Substantia nigra (tissue), 51 donors: ENCODE measurements at places on chromosomes 5 and 9.

DNA sequence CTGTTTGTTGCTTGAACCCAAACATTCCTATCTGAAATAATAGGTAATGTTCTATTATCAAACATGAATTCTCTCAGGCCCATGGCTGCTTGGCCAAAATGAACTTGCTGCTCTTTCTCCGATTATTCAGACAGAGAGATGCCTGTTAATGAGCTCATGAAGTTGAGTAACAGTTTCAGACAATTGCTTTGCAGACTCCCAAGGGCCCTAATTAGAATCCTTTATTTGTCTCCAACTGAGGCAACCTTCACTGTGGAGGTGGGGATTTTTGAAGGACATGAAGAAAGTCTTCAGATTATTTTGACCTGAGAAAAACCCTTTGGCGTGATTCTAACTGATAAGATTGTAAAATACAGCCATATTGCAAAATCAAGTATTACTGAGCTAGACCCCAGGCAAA lies 466.7 kb downstream of the NFIB start:
- DNase-seq: no peak

GRCh38 chr5:135219868-135220267 lies 179.2 kb downstream of the MACROH2A1 start:
- DNase-seq: no peak

DNA sequence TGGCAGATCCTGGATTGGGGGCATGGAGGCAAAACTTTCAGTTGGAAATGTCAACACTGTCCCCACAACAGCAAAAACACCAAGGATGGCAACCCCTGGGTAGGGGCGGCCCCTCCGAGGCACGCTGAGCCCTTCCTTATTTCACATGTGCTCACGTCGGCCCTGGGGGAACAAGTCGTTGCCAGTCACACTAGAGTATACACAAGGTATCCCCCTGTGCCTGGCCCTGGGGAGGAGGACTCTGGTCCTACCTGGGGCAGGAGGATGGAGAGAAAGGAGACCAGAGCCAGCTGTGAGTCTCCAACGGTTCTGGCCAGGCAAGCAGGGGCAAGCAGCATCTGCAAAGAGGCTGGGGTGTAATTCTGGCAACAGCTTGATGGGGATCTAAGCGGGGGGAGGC lies 126.9 kb upstream of the FOXD4L5 start:
- DNase-seq: no peak

GRCh38 chr5:116740771-116741170 lies 166.1 kb upstream of the SEMA6A start:
- no peak for DNase-seq

DNA sequence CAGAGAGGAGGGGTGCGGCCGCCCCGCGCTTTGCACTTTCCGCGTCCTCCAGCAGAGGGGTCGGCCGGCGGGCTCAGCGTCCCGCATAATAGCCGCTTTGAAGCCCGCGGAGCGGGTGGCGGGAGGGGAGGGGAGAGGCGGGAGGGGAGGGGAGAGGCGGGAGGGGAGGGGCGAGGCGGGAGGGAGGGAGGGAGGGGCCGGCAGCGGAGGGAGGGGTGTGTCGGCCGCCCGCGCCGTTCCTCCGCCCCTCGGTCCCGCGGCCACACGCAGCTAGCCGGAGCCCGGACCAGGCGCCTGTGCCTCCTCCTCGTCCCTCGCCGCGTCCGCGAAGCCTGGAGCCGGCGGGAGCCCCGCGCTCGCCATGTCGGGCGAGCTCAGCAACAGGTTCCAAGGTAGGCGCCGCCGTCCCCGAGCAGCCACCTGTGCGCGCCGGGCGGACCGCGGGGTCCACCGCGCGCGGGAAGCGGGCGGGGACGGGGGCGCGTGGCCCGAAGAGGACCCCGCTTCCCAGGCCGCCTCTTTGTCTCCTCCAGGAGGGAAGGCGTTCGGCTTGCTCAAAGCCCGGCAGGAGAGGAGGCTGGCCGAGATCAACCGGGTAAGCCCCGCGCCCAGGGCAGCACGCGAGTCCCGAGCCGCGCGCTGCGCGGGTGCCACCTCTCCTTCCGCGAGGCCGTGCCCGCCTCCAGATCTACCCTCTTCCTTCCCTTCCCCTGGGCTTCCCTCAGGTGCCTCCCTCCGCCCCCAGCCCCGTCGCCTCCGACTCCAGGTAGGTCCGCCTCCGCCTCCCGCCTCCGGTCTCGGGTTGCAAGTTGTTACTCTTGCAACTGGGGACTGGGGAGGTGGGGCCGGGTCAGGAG lies at the start of gene AIF1L:
TSS of gene AIF1L (plus strand) at position 263 of the 857 bp plus-strand sequence. CDS start at position 362, 99 bp downstream.
- DNase-seq: peak; percentile 75

GRCh38 chr9:14895806-14896205 lies 14.4 kb downstream of the FREM1 start:
- no peak for DNase-seq

DNA sequence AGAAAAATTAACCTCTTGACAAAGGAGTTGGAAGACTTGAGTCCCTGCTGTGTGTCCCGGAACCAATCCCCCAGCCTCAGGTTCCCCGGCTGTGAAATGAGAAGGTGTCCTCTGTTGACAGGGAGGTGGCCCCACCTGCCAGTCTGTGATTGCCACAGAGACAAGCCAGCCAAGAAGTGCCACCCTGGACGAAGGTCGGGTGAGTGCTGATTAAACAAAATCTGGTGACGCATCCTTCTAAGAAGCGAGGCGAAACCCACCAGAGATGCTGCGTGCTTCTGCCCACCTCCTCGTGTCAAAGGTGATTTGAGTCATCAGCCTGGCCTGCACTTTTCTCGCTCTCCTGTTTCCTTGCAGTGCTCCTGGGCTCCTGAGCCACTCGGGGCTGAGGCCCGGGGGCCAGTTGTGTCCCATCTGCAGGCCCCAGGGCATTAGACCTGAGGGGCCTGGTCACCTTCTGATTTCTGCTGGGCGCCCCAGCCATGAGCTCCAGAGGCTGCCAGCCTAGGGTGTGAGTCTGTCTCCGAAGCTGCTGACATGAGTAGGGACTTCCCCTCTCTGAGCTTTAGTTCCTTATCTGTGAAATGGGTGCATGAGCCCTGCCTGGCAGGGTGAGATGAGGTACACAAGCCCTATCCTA lies 28.7 kb downstream of the NEK6 start:
- DNase-seq: no peak

GRCh38 chr5:9924614-9925013 lies 294.5 kb upstream of the TAS2R1 start:
- DNase-seq: no peak

DNA sequence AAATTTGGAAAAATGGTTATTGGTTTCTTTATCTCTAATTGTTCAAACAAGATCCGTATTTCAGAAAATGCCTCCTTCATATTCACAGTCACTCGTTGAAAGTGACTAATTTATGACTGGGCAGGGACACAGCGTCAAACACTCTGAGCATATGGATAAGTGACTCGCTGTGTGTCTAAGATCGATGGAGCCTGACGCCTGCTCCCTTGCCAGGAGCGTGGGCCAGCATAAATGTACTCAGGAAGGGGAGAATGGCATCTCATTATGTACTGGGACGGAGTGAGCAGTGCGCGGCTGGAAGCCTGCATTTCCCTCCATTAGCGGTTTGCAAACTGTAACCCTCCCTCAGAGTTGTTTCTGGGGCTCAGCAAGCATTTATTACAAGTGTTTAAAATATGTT lies 79.8 kb upstream of the CAST start:
- no peak for DNase-seq

- no peak for DNase-seq
These were observed 63.3 kb downstream of the RASGRF2 start for GRCh38 chr5:81023261-81023970.

DNA sequence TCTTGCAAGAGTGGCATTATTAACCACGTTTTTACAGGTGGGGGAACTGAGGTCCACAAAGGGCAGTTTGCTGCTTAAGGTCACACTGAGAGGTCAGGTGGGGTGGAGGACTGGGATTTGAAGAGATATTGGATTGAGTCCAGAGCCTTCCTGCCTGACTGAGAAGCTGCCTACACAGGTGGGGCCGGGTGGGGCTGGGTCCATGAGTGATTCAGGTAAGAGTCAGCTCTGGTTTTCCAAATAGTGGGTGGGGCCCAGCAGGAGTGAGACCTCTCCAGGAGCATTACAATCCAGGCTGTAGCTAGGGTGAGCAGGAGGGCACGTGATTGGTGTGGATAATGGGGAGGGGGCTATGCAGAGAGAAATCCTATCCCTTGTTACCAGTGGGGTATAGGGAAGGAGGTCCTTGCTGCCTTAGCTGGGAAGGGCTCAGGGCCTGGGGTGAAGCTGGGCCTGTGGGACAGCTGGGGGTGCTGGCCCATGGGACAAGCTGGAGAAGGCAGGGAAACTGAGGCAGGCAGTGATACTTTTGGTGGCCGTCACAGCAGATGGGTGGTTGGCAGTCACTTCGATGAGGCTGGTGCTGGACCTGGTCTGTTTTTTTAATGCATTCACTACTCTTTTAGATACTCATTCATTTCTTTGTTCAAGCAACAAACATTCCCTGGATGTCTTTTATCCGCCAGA lies 2.9 kb upstream of the PTGS1 start:
- DNase-seq: no peak

- DNase-seq: no peak
These were observed 129.5 kb downstream of the TTLL11 start for GRCh38 chr9:121963528-121963995.

GRCh38 chr5:128681764-128682592 lies 143.9 kb upstream of the FBN2 start:
- DNase-seq: no peak

DNA sequence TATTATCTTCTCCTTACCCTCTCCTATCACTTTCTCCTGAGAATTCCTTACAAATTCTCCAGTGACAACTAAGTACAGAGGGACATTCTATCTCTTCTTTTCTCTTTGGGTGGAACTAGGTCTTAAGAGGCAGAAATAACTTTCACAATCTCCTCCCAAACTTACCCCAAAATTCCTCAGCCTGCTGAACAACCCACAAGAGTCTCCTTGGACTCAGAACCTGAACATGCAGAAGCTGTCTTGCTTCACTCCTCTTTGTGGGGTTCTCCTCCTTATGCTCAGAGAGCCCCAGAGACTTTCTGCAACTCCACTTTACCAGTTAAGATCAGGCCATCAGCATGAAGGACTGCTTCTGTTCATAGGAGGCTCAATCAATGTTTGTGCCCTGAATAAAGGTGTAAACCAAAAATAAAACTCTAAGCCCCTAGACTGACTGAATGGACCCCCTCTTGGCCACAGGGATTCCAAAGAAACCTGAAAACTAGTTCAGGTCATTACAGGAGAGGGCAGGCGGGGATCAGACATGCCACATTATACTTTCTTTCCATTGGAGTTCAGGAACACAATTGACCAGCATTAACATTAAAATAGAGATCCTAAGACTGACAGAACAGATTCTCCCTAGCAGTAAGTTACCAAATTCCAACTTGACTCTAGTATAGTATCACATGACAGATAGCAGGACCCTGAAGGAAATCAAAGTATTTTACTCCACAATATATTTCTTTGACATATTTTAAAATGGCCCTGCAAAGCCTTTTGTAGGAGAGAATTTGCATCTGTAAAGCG lies 179.7 kb upstream of the FBXL17 start:
- DNase-seq: no peak

DNA sequence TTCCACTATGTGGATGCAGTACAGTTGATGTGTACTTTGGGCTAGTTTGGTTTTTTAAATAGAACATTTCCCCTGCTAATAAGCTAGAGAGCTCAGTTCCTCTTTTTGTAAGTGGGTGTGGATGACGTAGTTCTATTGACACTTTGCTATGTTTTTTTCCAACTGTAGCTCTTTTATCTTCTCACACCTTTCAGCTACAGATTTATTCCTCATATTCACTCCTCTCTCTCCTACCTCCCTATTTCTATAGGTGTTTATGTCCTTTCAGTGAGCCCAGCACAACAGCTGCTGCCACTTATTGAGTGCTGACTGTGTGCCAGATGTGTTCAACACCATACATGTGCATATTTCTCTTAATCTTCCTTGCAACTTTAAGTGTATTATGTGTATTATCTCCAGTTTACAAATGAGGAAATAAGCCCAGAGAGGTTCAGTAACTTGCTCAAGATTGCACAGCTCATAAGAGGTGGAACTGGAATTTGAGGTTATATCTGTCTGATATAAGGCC lies 215.7 kb downstream of the SEMA6A start:
- no peak for DNase-seq

DNA sequence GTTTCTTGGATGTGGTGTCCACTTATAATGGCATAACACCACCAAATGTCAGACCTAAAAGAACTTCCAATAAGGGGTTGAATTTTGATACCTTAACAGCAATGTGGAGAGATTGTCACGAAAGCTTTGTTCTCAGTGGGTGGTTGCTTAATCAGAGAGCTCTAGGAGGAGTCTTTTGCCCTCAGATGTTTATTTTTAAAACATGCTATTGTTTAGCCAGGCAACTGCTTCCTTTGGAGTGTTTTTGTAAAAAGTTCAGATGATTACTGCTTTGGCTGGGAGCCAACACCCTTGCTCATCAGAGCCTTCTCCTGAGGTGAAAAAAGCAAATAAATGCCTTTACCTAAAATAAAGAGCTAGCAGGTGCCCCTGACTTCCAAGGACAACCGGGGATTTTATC lies 65.0 kb downstream of the SLC1A1 start:
- DNase-seq: no peak

- DNase-seq: no peak
These were observed 75.1 kb upstream of the ADCY2 start for GRCh38 chr5:7320701-7321301.

DNA sequence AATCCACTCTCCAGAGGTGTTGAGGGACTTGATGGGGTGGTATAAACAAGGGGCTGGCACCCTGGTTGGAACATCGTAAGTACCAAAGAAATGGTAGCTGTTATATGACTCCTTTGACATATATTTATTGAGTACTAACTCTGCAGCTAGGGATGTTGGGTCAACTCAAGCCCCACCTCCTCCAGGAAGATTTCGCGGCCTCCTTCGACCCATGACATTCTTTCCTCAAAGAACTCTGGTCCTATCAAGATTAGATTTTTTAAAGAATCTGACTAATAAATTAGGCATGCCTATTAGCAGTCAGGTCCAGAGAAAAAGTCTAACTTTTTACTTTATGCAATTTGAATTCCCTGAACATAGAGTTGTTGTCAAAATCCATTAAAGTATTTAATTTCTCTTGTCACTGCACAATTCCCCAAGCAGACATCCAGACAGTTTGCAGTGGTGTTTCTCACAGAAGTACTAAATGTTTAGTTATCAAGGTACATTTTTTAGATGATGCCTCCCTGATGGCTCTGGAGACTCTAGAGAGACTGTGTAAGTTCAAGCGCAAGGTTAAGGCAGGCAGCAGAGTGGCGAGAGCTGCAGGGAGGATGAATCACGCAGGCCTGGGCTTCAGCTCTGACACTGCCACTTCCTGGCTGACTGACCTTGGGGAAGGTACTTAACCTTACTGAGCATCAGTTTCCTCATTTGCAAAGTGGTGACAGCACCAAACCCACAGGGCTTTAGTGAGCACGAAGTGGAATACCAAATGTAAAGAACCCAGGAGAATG lies 209.6 kb downstream of the TTLL11 start:
- DNase-seq: no peak

DNA sequence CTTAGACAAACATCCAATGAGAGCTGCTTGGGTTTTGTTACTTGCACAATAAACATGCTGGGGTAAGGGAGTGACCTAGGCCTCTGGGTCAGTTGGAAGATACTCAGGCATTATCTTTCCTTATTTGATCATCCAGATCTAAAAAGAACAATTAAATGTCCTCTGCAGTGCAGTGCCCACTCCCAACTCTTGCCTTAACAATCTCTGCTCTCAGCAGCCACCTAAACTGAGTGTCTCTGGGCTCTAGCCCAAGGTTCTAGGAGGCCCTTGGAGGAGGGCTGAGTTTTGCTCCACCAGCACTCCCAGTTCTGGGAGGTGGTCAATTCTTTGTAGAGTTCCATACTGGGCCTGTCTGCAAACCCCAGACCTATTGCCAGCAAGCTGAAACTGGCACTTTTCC lies 1.8 kb downstream of the MCIDAS start:
- no peak for DNase-seq

GRCh38 chr5:2914022-2914661 lies 162.7 kb upstream of the IRX2 start:
- DNase-seq: no peak
